Fibroblast of upper back skin (primary cell): ENCODE measurements at places on chromosomes 5 and 9.

DNA sequence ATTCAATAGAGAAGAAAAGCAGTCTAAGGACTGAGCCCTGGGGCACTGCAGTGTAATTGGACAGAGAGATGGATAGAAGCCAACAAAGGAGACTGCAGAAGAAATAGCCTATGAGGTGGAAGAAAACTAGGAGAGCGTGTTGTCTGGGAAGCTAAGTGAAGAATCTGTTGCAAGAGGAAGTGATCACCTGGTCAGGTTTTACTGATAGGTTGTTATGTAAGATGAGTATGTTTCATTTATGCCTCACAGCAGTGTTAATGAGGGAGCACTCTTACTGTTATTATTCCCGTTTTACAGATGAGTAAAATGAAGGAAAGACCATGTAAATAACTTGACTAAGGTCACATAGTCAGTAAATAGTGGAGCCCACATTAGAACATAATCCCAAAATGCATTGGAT lies 80.0 kb upstream of the GRHPR start:
- no peak for DNase-seq

GRCh38 chr9:2336055-2336454 lies 285.5 kb upstream of the VLDLR start:
- no peak for DNase-seq

DNA sequence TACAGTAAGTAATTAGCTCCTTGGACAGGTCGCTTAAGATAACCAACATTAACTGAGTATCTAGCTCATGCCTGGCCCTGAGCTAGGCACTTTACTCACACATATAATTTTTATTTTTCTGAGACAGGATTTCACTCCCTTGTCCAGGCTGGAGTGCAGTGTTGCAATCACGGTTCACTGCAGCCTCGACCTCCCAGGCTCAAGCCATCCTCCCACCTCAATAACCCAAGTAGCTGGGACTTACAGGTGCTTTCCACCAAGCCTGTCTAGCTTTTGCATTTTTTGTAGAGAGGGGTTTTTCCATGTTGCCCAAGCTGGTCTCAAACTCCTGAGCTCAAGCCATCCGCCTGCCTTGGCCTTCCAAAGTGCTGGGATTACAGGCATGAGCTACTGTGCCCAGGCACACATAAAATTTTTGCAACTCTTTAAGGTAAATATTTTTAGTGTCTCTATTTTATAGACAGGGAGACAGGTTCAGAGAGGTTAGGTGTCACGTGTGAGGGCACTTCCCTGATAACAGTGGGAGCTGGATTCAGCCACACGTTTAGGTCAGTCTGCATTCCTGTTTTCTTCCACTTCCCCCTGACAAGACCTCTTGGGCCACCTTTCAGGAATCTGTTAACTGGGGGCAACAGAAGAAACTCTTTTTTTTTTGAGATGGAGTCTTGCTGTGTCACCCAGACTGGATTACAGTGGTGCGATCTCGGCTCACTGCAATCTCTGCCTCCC lies 18.2 kb downstream of the HBEGF start:
- no peak for DNase-seq

- no peak for DNase-seq
Observed at GRCh38 chr9:20618361-20618802, 3.9 kb downstream of the MLLT3 start.

GRCh38 chr5:102794677-102795331 lies 39.7 kb downstream of the PAM start:
- no peak for DNase-seq

GRCh38 chr9:133572821-133573361 lies 36.3 kb downstream of the FAM163B start:
- no peak for DNase-seq

GRCh38 chr9:81896070-81896469 lies 32.2 kb upstream of the SPATA31D4 start:
- DNase-seq: peak; percentile 59

- no peak for DNase-seq
Observed at GRCh38 chr5:158821331-158821730, 278.4 kb downstream of the EBF1 start.
